Activated T-helper 1 cell treated with anti-CD3 and anti-CD28 coated beads, Interleukin-2, amount 50 U/mL, for 16 hours (primary cell): ENCODE measurements at places on chromosomes 16 and 17.

DNA sequence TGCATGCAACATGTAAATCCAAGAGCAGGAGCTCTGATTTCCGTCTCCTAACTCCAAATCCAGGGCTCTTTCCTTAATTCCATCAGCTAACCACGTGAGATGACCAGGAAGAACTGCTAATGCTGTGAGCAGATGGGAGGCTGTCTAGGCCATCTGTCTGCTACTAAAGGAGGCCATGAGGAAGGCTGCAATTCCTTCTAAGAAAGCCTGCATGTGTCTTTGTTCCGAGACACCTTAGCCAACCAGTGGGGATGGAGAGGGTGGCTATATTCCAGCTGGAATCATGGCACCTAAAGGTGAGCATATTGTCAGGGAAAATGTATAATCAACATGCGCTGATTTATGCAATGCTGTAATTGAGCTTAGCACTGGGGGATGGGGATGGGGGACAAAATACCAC is 267.2 kb upstream of the CDH5 start:
- DNase-seq: no peak

GRCh38 chr17:73324160-73324475 is 12.3 kb upstream of the CDC42EP4 start:
- no peak for DNase-seq

DNA sequence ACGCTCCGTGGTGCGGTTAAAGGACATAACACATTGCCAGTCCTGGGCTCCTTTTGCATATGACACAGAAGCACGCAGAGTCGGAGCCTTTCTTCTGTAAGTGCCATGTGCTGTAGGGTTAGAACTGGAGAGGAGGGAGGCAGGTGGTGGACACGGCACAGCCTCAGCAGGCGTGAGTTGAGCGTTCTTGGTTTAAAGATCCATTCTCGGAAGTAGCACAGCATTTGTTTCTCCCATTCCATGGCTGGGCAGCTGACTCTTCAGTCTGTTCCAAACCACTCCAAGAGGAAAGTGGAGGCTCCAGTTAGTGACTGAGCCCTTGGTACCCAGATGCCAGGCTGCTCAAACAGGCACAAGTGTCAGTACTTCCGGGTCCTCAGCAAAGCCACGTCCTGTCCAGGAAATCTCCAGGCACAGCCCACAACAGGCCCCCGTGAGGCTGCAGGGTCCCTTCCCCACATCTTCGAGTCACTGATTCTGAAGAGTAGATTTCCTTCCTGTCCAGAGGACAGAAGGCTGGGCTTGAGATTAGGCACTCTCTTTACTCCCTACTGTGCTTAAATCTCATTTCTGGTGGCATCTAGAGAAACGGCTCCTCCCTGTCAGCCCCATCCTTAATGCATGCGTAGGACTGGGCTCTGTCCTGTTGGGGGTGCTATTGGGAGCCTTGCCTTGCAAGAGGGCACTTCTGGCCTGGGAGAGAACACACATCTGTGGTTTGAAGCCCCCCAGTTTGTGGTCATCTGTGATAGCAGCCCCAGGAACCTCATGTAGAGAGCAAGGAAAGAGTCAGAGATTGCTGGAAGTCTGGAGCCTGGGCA is 39.6 kb upstream of the NAT9 start:
- DNase-seq: no peak

DNA sequence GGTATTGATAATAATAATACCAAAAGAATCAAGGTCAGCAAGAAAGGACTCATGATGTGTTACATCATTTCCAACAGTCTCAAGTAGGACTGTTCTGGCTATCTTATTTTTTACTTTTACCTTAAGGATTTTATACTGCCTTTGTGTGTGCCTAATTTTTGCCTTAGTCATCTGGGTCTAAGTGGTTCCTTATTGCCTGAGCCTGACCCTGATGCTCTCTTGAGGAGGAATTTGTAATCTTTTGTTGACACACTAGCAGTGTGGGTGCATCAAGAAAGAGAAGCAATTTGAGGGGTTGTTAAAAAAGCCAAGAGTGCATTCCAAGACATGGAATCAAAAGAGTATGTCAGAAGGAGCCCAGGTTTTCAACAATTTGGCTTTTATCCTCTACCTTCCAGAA is 59.3 kb downstream of the TMEM100 start:
- no peak for DNase-seq

DNA sequence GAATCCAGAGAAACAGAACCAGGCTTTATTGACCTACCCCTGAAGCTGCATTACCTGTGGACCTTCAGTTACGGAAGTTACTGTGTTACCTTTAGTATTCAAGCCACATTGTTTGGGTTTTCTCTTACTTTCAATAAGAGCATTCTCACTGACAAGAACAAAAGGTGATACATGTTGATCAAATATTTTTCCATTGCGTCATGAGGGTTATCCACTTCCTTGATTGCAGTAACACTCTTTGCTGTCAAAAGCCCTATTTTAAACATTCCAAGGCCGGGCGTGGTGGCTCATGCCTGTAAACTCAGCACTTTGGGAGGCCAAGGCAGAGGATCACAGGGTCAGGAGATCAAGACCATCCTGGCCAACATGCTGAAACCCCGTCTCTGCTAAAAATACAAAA is 28.6 kb upstream of the PAFAH1B1 start:
- DNase-seq: no peak

- no peak for DNase-seq
These were observed 15.9 kb upstream of the PIK3R6 start for GRCh38 chr17:8883353-8883752.

- no peak for DNase-seq
These were observed 11.8 kb downstream of the ASPHD1 start for GRCh38 chr16:29912087-29912486.

GRCh38 chr17:44829523-44830358 is at the start of gene GJC1:
TSS of gene GJC1 (minus strand) at chr17:44830287. CDS start at chr17:44805817, 24,470 bp downstream.
- no peak for DNase-seq

DNA sequence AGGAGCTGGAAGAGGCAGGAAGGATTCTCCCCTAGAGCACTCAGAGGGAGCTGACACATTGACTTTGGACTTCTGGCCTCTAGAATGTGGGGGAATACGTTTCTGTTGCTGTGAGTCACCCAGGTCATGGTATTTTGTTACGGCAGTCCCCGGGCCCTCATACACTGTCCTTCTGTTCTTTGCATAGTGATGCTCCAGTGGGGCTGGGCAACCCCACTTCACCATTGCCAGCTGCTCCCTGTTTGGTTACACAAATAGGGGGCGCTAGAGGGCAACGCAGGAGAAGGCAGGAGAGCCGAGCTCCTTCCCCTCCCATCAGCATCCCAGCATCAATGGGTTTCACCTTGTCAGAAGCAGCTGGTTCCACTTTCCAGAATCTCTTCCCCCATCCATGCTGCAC is 257.7 kb upstream of the FOXF1 start:
- DNase-seq: no peak

DNA sequence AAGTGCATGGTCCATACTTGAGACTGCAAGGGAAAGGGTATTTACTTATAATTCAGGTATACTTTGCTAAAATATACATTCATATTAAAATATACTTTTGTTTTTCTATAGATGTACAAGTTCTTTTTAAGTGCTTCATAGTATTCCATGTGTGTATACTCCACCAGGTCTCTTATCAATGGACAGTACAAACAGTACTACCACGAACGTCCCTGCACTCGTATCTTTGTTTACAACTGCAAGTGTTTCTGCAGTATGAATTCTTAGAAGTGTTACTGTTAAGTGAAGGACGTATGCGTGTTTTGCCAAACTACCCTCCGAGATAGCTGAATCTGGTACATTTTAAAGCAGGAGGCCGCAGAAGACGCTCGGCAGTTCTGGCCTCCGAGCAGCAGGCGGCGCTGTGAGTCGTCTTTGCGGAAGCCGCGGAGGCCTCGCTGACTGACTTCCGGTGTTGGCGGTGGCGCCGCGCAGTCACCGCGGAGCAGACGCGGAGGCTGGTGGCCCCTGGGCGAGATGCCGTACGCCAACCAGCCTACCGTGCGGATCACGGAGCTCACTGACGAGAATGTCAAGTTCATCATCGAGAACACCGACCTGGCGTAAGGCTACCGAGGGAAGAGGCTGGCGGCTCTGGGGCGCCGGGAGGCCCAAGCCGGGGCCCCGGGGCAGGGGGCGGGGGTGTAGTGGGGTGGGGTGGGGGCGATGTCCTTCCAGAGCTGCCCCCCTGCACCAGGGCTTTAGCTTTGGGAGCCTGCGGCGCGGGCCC is at the start of gene POLR2C:
TSS of gene POLR2C (plus strand) at position 471 of the 769 bp plus-strand sequence. CDS start at position 517, 46 bp downstream.
- DNase-seq: peak; percentile 94

GRCh38 chr16:30030841-30031413 is at the start of gene TLCD3B:
TSS of gene TLCD3B (minus strand) at chr16:30031271. CDS start at chr16:30030527, 744 bp downstream.
- DNase-seq: no peak

- peak; percentile 83 for DNase-seq
These were observed at the start of gene METTL26 for GRCh38 chr16:636206-637080. TSS of gene METTL26 (minus strand) at chr16:636305. CDS start at chr16:636290, 15 bp downstream.

DNA sequence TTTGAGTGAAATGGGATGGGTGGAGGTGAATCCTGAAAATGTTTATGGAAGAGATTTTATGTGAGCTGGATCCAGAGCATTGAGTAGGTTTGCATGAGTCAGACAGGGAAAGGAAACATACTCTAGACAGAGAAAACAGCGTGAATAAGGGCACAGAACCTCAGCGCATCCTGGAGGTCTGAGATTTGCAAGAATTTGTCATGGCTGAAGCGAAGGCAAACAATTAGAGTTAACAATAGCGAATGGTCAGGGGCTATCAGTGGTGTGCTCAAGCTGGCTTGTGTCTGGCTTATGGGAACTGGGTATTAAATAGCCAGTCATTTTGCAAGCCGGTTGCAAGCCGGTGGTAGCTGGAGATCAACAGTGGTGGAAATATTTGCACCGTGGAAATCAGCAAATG is 36.4 kb downstream of the MAP2K6 start:
- no peak for DNase-seq

DNA sequence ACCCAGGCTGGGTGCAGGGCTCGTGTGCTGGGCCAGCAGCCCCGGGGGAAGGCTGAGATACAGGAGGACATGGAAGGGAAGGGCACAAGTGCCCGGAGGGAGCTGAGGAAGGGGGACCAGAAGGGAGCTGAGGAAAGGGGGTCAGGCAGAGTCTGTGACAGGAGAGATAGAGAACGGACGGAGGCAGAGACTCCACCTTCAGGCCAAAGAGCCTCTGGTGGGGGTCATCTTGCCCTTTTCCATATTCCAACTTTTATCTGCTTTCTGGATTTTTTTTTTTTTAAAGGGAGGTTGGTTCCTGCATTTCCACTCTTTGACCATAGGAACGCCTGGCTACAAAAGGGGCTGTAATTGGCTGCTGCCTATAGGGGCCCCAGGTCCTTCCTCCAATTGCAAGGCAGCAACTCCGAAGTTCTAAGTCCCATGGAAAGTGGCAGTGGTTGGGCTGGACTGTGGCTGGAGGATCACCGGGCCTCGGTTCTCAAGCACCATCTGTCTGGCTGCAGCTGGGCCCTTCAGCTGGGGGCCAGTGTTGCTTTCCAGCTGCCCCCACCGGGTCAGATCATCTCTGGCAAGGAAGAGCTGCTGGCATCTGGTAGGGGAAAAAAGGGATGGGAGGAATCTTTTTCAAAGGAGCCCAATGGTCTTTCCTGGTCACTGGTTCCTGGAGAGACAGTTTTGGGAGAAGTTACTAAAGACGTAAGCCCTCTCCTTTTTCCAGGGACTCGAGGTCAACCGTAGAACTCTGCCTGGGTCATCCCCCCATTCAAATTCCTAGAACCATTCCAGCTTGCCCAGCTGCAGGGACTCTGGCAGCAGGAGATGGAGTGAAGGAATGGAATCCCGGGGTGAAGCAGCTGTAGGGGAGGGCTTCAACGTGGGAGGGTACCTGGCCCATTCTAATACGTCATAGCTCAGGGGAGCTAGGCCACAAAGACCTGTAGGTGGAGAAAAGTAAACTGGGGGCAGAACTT is 13.1 kb upstream of the MRPS23 start:
- DNase-seq: no peak

DNA sequence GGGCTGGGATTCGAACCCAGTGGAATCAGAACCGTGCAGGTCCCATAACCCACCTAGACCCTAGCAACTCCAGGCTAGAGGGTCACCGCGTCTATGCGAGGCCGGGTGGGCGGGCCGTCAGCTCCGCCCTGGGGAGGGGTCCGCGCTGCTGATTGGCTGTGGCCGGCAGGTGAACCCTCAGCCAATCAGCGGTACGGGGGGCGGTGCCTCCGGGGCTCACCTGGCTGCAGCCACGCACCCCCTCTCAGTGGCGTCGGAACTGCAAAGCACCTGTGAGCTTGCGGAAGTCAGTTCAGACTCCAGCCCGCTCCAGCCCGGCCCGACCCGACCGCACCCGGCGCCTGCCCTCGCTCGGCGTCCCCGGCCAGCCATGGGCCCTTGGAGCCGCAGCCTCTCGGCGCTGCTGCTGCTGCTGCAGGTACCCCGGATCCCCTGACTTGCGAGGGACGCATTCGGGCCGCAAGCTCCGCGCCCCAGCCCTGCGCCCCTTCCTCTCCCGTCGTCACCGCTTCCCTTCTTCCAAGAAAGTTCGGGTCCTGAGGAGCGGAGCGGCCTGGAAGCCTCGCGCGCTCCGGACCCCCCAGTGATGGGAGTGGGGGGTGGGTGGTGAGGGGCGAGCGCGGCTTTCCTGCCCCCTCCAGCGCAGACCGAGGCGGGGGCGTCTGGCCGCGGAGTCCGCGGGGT is at the start of gene CDH1:
TSS of gene CDH1 (plus strand) at position 247 of the 684 bp plus-strand sequence. CDS start at position 371, 124 bp downstream.
- DNase-seq: no peak

GRCh38 chr17:78568494-78569115 is 8.6 kb downstream of the DNAH17 start:
- DNase-seq: no peak

DNA sequence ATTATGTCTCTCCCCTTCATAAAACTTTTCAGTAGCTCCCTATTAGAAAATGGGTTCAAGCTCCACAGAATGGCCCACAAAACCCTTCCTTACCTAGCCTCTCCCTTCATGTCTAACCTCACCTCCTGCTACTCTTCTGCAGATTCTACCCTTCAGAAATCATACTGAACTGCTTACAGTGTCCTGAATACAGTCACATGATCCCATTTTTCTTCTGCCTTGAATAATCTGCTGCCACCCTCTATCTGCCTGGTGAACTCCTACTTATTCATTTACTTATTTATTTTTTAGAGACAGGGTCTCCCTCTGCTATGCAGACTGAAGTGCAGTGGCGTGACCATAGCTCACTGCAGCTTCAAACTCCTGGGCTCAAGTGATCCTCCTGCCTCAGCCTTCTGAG is 15.0 kb downstream of the LASP1NB start:
- no peak for DNase-seq

- no peak for DNase-seq
These were observed 2.7 kb upstream of the FOXN1 start for GRCh38 chr17:28503420-28503819.

DNA sequence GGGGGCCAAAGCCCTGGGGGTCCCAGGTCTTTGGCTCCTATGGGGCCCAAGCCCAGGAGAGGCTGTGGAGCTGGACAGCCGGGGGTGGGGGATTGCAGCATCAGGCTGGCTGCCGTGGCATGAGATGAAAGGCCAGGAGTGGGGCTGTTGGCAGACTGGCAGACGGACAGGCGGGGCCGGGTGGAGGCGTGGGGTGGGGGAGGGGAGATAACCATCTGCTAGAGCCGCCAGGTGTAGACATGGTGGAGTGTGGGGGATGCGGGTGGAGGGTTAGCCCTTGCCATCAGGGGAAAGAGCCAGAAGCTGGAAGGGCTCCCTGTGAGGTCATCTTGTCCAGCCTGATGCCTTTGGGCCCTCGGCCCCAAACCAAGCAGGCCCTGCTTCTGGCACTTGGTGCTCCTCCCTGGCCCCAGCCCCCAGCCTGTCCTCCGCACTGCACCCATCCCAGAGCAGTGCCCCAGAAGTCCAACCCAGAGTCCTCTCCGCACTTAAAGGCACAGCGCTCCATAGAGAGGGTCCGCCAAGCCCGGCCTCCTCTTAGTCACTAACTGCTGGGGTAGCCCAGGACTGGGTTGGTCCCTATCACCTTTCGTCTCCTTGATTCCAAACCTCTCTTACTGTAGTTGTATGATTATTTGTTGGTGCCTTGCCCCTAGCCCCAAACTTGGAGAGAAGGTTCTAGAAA is 33.3 kb upstream of the DLX4 start:
- DNase-seq: no peak

GRCh38 chr16:71259086-71259485 is 28.6 kb upstream of the HYDIN start:
- DNase-seq: no peak
